Vagina (tissue), 2 donors: ENCODE measurements at places on chromosomes 1 and 21. TPM values are rescaled to one million over a fixed set of nuclear protein-coding genes. Genes with fewer than 3 reads are reported as not detected.

The GUCA2B gene
- not detected for total RNA-seq

DNA sequence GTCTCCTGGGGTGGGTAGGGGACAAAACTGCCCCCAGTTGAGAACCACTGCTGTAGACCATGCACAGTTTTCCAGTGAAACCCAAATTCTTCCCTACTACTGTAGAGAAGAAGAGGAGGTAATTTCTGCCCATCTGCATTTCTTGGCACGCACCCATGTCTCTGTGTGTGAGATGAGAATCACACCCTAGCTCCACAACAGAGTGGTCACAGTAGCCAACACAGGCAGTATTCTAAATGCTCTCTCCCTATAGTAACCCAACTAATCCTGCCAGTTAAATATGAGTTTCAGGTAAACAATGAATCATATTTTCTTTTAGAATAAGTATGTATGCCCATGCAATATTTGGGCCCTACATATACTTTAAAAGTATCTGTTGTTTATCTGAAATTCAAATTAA, 1.2 kb upstream of the CAPN2 start:
- no peak for DNase-seq
- H3K27ac ChIP-seq, result no peak overlapping the region
- no peaks in the 10 kb centered on the region for H3K36me3 ChIP-seq
- H3K27me3 ChIP-seq, result no peaks in the 10 kb centered on the region

- H3K4me1 ChIP-seq, result peaks cover 27% of the 10 kb centered on the region
- no peaks in the 10 kb centered on the region for H3K36me3 ChIP-seq
- H3K4me3 ChIP-seq, result no peak overlapping the region
- no peaks in the 10 kb centered on the region for H3K27me3 ChIP-seq
- no peak overlapping the region for H3K27ac ChIP-seq
These were observed 52.8 kb upstream of the IFFO2 start for GRCh38 chr1:19009126-19009881.

DNA sequence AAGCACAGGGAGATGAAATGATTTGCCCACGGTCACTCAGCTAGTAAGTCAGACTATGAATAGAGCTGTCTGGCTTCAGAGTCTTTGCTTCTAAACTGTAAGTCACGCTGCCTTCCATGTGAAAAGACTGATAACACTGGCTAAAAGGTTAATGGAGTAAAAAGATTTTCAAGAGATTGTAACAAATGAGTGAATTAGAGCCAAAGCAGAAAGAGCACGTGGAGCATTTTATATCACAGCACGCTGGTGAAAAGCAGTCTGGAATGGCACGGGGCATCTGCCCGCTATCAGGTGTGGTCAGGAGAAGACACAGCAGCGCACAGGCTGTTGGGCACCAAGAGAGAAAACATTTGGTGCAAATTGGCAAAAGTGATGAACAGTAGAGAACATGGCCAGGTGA, 144.8 kb upstream of the GALNT2 start:
- no peak overlapping the region for H3K4me3 ChIP-seq
- no peak overlapping the region for H3K27ac ChIP-seq
- H3K4me1 ChIP-seq, result no peaks in the 10 kb centered on the region
- no peak for DNase-seq

The EVA1C gene
- 66.5 TPM for total RNA-seq

DNA sequence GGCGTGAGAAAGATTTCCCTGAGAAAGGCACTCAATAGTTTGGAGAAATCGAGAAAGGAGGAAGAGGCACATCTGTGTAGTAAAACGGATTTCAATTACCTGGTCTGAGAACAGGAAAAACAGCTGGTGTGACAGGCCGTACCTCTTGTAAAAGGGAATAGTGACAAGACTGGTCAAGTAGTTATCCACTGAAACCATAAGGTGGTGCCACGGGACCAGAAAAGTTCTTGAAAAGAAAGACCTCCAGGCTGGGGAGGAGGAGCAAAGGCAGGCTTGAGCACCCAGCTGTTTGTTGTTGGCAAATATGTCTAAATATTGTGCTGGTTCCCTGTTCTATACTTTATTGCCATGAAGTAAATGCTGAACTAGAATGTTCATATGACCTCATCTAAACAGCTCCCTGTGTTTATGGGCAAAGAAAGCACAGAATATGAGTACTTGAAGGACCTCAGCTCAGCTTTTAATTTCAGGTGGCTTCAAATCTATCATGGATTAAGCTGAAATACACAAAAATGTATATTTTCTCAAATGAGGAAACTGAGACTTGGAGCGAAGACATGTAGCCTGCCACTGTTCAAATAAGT, 4.0 kb downstream of the HAO2 start:
- no peak for DNase-seq
- no peaks in the 10 kb centered on the region for H3K36me3 ChIP-seq
- no peak overlapping the region for H3K27ac ChIP-seq

DNA sequence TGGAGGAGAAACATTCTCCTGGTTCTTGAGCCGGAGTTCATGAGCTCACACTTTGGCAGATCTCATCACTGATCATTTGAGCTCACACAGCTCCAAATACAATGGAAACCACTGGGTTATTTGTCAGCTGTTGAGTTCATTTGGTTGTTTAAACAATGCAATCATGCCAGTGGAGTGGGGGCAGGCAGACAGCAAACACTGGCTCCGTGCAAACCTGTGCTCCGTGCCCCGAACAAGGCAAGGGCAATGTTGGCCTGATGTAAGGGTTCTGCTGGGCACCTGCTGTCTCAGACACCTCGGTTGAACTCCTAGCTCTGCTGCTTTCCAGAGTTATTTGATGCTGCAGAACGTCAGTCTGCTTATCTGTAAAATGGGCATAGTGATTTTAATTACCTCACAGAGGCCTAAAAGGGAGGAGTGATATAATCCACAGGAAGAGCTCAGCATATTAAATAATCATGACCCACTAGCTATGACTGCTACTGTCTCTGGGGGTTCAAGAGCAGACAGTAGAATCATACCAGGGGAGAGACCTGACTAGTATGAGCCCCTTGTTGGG, 20.0 kb upstream of the CLIC6 start:
- no peaks in the 10 kb centered on the region for H3K27me3 ChIP-seq
- no peaks in the 10 kb centered on the region for H3K36me3 ChIP-seq
- no peak overlapping the region for H3K27ac ChIP-seq
- H3K4me1 ChIP-seq, result no peaks in the 10 kb centered on the region

DNA sequence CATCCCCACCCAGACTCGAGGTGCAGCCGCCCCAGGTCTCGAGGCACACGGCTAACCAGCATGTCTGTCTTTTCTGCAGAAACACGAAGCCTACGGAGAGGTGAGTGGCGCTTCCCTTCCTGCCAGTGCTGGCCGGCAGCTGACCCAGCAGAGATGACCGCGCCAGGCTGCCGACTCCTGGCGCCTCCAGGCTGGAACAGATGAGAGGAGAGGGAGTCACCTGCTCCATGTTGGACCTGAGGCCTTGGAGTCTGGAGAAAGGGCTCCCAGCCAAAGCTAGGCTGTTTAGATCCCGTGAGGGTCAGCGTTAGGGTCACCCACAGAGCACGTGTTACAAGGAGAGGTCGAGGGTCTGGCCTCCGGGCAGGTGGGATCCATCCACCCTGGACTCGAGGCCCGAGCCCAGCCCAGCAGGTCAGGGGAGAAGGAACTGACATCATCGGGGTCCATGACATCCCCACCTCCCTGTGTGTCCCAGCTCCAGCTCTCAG, 14.9 kb downstream of the COL6A2 start:
- no peaks in the 10 kb centered on the region for H3K36me3 ChIP-seq
- no peak overlapping the region for H3K27ac ChIP-seq

The CFHR3 gene
- not detected for total RNA-seq

DNA sequence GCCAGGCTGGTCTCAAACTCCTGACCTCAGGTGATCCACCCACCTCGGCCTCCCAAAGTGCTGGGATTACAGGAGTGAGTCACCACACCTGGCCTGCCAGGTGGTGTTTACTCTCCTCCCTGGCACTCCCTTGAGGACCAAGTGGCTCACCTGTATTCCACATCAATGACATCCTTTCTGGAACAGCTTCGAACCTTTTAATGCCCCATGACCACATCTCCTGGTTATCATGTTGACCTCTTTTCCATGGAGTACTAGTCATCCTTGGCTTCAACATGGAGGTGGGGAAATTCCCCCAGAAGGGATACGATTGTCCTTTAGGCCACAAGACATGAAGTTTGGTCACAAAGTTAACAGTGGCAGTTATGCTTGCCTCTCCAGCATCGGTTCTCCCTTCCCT, 66.9 kb downstream of the CDC7 start:
- no peaks in the 10 kb centered on the region for H3K27me3 ChIP-seq
- no peak overlapping the region for H3K27ac ChIP-seq
- no peak for DNase-seq
- no peak overlapping the region for H3K4me3 ChIP-seq
- peaks cover 39% of the 10 kb centered on the region for H3K4me1 ChIP-seq

The SIKE1 gene
- total RNA-seq, result 38.5 TPM

DNA sequence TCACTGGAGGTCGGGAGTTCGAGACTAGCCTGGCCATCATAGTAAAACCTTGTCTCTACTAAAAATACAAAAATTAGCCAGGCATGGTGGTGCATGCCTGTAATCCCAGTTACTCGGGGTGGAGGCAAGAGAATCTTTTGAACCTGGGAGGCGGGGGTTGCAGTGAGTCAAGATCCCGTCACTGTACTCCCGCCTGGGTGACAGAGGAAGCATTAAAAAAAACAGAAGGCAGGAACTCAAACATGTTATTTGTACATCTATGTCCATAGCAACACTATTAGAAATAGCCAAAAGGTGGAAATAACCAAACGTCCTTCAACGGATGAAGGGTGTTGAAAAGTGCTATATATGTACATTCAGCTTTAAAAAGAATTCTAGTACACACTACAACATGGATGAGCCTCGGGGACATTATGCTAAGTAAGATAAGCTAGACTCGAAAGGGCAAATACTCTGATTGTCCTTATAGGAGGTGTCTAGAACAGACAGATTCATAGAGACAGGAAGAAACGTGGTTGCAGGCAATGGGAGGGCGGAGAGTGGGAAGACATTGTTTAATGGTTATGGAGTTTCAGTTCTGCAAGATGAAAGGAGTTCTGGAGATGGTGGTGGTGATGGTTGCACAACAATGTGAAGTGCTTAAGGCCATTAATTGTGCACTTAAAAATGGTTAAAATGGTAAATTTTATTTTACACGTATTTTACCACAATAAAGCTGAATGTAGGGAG, 19.2 kb downstream of the NLRP3 start:
- no peak overlapping the region for H3K27ac ChIP-seq
- H3K27me3 ChIP-seq, result no peaks in the 10 kb centered on the region
- H3K4me3 ChIP-seq, result no peak overlapping the region
- no peak for DNase-seq
- H3K36me3 ChIP-seq, result no peaks in the 10 kb centered on the region

The OLFML2B gene
- 12.8 TPM for total RNA-seq
